Activated gamma-delta T cell (primary cell): ENCODE measurements at places on chromosomes 3 and 15.
A peak's percentile ranks its signal among the peaks of the same experiment; 100 is the strongest.

DNA sequence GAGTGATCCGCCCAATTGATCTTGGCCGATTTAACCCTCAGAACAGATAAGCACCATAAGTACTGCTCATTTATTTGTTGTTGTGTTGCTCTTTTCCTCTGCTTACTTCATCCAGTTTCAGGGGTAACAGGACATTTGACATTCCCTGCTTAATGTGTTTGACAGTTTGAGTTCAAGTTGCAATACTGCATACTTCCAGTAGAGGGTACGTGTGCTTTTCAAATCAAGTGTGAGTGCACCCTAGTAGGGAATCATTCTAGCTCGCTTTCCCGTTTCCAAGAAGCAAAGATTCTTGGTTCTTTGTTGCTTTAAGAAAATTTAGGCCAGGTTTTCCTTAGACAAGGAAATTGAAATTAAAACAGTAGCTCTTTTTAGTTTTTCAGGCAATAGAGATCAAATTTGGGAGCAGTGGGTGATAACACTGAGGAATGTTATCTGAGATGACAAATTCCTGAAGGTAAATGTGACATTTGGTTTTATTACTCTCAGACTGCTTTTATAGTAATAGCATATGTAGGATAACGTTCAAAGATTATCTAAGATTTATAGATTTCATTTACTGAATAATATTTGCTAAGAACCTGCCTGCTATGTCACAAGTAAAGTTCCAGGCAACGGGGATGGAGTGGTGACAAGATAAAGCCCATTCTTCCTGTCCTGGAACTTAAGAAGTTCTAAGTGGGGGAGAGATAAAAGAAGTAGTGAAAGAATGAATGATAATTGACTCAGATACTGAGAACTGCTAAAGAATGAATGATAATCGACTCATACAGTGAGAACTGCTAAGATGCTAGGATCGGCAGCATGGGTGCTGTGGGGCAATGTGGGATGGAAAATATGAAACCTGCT, 73.3 kb downstream of the SYNPR start:
- DNase-seq = no peak

DNA sequence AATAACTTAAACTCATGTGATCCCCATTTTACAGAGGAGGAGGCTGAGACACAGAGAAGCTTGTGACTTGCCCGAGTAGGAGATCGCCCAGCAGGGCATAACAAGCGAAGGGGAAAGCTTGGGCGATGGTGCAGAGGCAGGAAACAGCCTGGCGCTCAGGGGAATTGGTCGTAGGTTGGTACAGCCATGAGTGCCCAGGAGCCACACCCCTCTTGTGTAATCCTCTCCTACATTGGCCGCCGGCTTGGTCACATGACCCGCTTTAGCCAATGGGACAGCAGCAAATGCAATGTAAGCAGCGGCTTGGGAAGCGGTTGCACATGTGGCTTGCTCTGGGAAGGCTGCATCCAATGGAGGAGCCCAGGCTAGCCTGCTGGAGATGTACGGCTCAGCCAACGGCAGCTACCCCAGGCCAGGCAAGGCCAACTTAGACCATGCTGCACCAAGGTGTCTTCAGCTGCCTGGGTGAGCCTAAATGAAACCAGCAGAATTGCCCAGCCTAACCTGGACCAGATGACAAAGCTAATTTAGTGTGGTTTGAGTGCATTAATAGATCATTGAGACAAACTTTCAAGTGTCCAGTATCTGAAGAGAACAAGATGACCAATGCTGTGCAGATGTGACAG, 50.3 kb upstream of the SLC6A6 start:
- DNase-seq = no peak

GRCh38 chr3:58249358-58250092, 11.9 kb downstream of the ABHD6 start:
- DNase-seq = no peak

- no peak for DNase-seq
Measured at GRCh38 chr3:126134219-126134975, 46.0 kb downstream of the ALDH1L1 start.

DNA sequence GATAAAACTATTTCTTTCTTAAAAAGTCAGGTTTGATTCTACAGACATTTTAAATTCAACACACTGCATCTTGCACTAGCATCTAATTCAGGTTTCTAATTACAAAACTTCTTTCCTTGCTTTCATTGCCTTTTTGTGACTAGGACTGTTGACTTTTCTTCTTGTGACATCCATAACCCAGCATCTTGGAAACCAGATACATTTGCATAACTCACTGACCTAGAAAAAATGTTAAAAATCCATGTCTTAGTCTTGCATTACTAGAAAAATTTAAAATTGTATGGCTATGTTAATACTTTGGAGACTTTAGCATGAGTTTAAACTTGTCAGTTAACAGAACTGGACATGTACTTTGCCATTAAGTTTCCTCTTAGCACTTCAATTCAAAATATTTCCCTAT, 72.7 kb downstream of the DTWD1 start:
- DNase-seq = no peak

DNA sequence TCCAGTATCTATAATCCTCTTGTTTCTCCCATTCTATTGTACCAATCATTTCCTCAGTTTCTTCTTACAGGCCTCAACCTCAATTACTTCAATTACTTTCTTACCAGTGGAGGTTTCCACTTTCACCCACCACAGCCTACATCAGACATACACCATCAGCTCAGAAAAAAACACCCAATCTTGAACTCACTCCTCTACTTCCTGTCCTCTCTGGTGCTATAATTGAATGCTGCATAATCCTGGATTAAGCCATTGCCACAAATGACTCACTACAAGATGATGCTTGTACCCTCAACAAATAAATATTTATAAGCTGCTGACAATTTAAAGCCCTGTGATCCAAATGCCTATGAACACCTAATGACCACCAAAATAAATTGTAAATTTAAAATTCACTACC, 18.5 kb downstream of the RYK start:
- DNase-seq = no peak

- DNase-seq = no peak
Measured at GRCh38 chr15:87826119-87826747, 430.3 kb downstream of the NTRK3 start.

GRCh38 chr3:52056521-52056967, at the start of gene DUSP7:
TSS of gene DUSP7 (minus strand) at chr3:52056571. CDS start at chr3:52056366, 205 bp downstream.
- DNase-seq = peak; percentile 54

DNA sequence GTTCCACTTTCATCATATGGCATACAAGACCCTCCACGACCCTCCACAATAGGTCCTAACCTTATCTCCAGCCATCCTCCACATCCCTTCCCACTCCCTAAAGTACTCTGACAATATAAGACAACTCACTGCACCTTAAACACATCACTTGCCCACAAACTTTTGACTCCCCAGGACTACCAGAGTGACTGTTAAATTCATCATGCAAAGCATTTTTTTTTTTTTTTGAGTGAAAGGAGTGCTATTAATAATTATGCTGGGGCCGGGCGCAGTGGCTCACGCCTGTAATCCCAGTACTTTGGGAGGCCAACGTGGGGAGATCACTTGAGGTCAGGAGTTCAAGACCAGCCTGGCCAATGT, 55.8 kb downstream of the OSBPL10 start:
- DNase-seq = no peak

GRCh38 chr3:190293621-190294020, 28.6 kb downstream of the CLDN1 start:
- no peak for DNase-seq

- no peak for DNase-seq
Measured at GRCh38 chr3:62421207-62421606, 47.9 kb upstream of the FEZF2 start.

GRCh38 chr15:95267481-95267880, 1036.1 kb downstream of the MCTP2 start:
- DNase-seq = no peak

- no peak for DNase-seq
Measured at GRCh38 chr3:84096188-84096587, 862.6 kb upstream of the CADM2 start.

DNA sequence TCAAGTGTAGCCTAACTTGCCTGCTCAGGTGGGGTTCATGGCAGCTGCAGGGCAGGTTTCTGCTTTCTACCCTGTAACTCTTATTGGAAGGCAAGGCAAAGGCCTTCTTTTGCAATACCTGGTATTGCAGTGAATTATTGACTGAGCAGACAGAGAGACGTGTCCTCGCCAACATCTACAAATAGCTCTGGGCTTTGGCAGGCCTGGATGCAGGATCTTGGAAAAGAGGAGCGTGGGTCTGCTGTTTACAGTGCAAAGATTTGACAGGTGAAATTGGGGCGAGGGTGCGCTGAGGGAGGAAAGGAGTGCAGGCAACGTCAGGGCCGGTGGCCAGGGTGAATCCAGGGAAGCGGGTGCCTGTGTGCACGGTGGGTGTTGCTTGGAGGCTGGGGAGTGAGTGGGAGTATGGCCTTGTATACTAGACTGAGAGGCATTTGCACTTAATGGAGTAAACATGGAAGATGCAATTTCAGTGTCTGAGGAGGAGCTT, 44.5 kb downstream of the ST6GAL1 start:
- no peak for DNase-seq

DNA sequence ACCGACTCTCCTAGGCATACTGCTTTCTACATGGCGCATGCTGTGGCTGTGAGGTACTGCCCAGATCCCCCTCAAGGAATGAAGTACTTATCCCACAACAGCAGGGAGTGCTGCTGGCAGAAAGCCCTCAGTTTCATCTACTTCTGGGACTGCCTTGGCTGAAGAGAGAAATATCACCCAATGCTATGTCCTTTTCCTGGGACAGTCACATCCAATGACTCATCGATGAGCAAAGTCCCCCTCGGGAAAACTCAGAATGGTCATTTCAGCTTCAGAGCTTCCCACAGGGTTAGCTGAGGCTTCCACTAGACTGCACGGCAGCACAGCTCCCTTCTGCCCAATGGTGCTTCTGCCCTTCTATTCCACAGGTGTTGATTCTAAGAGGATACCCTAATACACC, 3.6 kb upstream of the NMD3 start:
- DNase-seq = no peak
